ENCODE measurements at places on chromosomes 5 and 9.

DNA sequence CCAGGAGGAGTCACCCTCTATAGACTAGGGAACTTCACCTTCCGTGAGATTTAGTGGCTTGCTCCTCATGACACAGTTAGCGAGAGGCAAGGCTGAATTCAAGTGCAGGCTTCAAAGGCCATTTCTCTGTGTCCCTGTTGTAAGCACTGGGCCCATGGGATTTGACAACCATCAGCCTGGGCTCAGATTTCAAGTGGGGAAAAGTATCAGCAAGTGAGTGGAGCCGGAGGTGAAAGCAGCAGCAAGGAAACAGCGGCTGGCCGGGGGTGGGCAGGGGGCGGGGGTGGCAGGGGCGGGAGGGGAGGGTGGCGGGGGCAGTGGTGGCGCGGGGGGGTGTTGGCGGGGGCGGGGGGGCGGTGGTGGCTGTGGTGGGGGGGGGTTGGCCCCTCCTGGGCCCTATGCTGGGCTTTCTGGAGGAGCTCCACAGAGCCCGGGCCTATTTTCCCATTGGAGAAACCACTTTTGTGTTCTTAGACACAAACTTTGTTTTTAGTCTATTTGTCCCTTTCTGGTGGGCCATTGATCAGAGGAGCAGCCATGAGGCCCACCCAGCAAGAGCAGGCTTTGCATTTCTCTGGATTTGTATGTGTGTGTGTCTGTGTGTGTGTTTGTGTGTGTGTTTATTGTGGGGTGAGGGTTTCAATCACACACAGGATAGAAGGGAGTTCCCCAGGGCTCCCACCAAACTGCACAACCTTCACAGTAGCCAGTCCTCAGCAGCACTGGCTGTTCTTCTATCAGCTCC lies 165.4 kb upstream of the RAI14 start:
- no peak for DNase-seq

- DNase-seq, result no peak
These were observed 240.9 kb downstream of the IRX1 start for GRCh38 chr5:3836528-3836927.

DNA sequence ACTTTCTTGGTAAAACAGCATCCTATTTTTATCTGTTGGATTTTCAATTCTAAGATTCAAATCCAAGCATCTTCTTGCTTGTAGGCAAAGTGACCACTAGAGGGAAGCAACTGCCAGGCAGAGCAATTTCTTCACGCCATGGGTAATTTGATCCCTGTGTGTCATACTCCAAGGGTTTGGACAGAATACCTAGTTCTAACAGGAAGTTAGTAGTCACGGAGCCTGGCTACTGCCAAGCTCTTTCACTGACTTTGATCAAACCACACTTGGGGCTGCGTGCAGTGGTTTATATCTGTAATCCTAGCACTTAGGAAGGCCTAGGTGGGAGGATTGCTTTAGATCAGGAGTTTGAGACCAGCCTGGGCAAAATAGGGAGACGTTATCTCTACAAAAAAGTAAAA lies 473.6 kb upstream of the TNC start:
- peak; percentile 35 for DNase-seq

GRCh38 chr5:97494465-97494864 lies 311.4 kb upstream of the RIOK2 start:
- DNase-seq, result no peak

GRCh38 chr5:180811623-180812124 lies 9.1 kb upstream of the MGAT1 start:
- DNase-seq, result no peak

GRCh38 chr5:61202213-61202612 lies 39.9 kb upstream of the SMIM15 start:
- no peak for DNase-seq

- no peak for DNase-seq
These were observed 125.8 kb downstream of the ARRDC3 start for GRCh38 chr5:91257301-91257700.

DNA sequence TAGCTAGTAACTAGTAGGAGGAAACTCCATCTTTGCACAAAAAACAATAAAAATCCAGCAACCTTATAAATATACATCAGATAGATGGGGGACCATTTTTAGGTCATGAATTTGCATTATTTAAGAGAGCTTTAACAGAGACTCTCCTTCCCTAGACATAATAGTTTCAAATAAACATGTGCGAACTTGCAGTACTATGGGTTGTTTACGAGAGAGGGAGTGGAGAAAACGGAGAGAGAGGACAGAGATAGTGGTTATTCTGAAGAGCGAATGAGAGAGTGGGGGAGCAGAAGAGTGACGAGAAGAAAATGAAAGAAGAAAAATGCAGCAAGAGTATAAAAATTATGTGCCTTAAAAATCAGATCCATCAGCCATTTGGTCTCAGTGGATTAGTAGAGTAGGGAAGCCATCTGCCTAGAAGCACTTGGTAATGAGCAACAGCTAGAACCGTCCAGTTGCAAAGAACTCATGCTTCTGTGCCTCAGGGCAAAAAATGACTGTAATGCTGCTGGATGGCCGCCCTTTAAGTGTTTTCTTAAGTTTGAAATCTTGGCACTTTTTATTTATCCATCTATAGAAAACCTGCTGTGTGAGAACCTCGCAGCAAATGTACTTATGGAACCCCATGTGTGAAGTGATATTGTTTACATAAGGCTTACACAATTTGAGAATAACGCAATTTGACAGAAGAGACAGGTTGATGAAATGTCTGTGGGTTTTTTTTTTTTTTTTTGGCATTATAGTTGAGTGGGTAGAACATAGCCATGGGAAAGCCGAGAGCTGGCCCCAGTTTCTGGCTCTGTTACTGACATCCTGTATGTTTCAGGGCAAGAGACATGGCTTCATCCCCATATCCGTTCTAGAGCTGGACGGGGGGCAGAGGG lies 95.6 kb upstream of the ZNF608 start:
- peak; percentile 23 for DNase-seq

DNA sequence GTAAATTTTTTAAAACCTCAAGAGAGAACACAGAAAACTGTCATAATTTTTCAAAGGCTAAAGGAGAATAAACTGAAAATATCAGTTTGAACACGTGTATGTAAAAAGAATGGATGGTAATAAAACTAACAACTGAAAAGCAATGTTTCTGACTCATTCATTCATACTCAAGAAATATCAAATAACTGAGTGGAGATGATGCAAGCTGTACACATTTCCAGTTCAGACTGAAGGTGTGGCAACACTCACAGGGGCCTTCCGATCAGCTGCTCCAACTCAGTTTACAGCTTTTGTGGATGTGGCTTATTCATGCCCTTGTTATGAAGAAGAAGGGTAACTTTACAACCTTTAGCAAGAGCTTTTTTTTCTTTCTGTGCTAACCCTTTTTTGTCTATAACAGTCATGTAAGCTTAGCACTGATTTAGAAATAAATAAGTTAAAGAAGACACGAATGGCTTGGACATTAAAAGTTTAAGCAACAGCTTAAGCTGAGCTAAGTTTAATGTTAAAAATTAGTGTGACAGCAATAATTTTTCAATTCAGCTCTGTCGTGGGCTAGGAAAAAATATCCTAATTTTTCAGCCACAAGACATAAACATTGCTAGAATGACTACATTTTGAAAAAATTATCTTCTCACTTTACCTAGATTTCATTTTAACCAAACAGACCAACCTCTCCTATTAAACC lies 453.5 kb downstream of the RAB3C start:
- peak; percentile 74 for DNase-seq

GRCh38 chr5:144248015-144248414 lies 77.3 kb downstream of the KCTD16 start:
- DNase-seq, result no peak

- peak; percentile 17 for DNase-seq
These were observed 118.7 kb upstream of the ATP10B start for GRCh38 chr5:160970605-160971191.

- no peak for DNase-seq
These were observed 104.2 kb downstream of the RAPGEF6 start for GRCh38 chr5:131530706-131531331.

- no peak for DNase-seq
These were observed 48.8 kb downstream of the MAST4 start for GRCh38 chr5:66645039-66645438.

DNA sequence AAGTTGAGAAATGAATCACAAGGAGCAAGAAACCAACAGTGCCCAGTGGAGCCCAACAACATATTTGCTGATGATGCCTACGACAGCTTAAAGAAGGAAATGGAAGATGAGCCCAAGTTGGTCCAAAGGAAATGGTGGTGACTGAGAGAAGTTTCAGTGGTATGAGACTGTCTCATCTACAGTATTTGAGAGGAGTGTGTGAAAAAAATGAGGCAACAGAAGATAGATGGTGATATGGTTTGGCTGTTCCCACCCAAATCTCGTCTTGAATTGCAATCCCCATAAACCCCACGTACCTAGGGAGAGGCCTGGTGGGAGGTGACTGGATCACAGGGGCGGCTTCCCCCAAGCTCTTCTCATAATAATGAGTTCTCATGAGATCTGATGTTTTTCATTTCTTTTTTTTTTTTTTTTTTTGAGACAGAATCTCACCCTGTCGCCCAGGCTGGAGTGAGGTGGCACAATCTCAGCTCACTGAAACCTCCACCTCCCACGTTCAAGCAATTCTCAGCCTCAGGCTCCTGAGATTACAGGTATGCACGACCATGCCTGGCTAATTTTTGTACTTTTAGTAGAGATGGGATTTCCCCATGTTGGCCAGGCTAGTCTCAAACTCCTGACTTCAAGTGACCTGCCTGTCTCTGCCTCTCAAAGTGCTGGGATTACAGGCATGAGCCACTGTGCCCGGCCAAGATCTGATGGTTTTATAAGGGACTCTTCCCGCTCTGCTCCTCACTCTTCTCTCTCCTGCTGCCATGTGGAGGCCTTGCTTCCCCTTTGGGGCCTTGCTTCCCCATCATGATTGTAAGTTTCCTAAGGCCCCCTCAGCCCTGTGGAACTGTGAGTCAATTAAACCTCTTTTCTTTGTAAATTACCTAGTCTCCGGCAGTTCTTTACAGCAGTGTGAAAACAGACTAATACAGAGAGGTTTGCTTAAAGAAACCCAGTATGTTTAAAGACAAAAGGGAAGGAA lies 30.2 kb downstream of the EFCAB9 start:
- DNase-seq, result peak; percentile 24

DNA sequence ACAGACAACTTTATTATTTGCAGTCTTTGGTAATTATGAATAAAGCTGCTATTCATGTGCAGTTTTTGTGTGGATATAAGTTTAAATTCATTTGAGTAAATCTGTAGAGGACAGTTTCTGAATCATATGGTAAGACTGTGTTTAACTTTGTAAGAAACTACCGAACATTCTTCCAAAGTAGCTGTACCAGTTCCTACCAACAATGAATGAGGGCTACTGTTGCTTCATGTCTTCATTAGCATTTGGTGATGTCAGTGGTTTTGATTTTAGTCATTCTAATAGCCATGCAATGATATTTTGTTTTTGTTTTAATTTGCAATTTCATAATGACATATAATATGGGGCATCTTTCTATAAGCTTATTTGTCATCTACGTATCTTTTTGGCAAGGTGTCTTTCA lies 501.3 kb upstream of the RORB start:
- DNase-seq, result no peak

DNA sequence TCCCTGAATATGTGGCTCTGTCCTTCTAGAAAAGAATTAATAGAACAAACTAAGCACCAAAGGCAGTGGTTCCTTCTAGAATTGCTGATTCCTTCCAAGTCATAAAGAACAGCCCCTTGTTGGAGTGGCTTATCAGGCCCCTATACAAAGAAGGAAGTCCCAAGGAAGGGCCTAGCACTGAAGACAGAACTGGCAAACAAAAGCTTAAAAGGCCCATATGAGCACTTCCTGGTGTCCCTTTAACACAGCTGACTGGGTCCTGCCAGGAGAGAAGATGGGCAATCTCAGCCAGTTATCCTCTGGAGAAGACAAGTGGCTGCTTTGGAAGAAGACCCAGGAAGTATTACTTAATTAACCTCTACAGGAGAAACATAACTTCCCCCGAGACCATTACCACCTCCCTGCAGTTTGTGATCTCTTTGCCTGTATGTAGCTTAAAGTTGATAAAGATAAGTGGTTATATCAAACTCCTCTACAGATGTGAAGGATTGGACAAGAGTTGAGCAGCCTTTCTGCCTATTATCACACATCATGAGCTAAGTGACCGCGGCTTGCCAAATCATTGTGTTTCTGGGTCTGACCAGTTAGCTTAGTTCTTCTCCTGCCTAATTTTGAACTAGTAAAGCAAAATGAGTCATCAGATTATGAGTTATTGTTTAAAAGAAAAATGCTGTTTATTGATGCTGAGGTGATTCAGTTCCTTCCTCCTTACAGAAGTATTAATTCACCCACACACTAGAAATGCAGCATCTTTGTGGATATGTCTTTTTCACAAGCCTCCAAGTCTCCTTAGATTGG lies 13.3 kb upstream of the STING1 start:
- peak; percentile 78 for DNase-seq

- no peak for DNase-seq
These were observed 29.9 kb upstream of the PDE4D start for GRCh38 chr5:59923465-59923864.

GRCh38 chr5:6359555-6360322 lies 18.6 kb downstream of the MED10 start:
- no peak for DNase-seq

DNA sequence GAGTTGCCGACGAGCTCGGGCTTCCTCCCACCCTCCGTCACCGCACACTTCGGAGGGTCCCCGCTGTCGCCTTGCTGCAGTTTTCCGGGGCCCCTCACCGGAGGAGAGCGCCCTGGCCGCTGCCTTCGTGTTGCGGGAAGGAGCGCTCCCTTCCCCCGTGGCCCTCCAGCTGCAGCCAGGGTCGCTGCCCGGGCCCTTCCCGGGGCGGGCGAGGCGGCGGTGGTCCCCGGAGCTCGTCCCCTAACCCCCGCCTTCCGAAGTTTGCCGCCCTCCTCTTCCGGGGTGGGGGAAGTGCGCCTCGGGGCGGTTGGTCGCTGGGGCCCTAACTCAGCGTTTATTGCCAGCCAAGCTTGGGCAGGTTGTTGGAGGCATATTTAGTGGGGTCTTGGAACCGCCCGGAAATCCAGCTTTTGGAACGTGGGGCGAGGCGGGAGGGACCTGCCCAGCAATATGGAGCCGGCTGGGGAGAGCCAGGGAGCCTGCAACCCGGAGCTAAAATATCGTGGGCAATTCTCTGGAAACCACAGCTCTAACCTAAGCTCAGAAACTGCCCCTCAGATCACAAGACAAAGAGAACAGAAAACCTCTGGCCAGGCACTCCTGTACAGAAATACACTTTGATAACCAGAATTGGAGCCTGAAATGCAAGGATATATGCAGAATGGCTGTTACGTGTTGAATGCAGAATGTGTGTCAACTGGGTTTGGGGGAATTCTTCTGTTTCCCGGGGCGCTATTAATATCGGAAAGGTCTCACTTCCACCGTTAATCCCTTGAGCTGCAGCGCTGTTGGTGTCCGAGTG lies 890 bp downstream of the PIK3R1 start:
- DNase-seq, result peak; percentile 42

GRCh38 chr5:64190562-64191306 lies 25.1 kb downstream of the RNF180 start:
- no peak for DNase-seq

GRCh38 chr9:133347515-133347984 lies 381 bp downstream of the MED22 start:
- peak; percentile 69 for DNase-seq

DNA sequence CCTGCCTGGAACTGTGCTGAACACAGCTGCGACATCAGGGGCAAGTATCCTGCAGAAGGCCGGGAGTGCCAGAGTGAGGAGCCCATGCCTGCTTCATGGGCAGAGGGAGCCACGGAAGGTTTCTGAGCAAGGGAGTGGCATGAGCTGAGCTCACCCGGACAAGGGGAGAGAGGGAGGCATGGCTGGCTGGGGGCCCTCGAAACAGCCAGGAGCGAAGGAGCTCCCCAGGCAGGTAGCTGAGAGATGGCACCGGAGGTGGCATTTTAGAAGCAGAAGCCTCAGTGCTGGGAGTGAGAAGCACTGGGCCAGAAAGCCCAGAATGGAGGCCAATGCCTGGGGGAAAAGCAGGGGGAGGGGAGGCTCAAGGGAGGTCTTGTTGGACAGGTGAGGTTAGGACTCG lies 56.9 kb upstream of the SARDH start:
- DNase-seq, result no peak

All from suppressor macrophage treated with lipopolysaccharide for 1 hour (primary cell).